T-cell (primary cell): ENCODE measurements at places on chromosomes 16 and 17. TPM values are rescaled to one million over a fixed set of nuclear protein-coding genes. Genes with fewer than 3 reads are reported as not detected.

SMIM5 gene
- 0.35 TPM for total RNA-seq

DNASE1L2 gene
- 0.63 TPM for total RNA-seq

PSMC5 gene
- 87.3 TPM for total RNA-seq

SLC5A10 gene
- not detected for total RNA-seq

CHRNE gene
- 0.86 TPM for total RNA-seq

GRAPL gene
- 106 TPM for total RNA-seq

MEIOB gene
- total RNA-seq = 0.26 TPM

OTOP3 gene
- not detected for total RNA-seq

GRCh38 chr17:2400474-2400866 is 390 bp downstream of the MNT start:
- H3K27me3 ChIP-seq = no peaks in the 10 kb centered on the region
- H3K27ac ChIP-seq = peak overlapping the region; percentile 89
- DNase-seq = peak; percentile 44
- peaks cover 59% of the 10 kb centered on the region for H3K4me1 ChIP-seq

- no peak for DNase-seq
- H3K4me3 ChIP-seq = no peak overlapping the region
- peaks cover 22% of the 10 kb centered on the region for H3K27me3 ChIP-seq
- no peak overlapping the region for H3K27ac ChIP-seq
- no peaks in the 10 kb centered on the region for H3K4me1 ChIP-seq
Measured at GRCh38 chr16:22625967-22626366, 115.3 kb downstream of the NPIPB5 start.

DNA sequence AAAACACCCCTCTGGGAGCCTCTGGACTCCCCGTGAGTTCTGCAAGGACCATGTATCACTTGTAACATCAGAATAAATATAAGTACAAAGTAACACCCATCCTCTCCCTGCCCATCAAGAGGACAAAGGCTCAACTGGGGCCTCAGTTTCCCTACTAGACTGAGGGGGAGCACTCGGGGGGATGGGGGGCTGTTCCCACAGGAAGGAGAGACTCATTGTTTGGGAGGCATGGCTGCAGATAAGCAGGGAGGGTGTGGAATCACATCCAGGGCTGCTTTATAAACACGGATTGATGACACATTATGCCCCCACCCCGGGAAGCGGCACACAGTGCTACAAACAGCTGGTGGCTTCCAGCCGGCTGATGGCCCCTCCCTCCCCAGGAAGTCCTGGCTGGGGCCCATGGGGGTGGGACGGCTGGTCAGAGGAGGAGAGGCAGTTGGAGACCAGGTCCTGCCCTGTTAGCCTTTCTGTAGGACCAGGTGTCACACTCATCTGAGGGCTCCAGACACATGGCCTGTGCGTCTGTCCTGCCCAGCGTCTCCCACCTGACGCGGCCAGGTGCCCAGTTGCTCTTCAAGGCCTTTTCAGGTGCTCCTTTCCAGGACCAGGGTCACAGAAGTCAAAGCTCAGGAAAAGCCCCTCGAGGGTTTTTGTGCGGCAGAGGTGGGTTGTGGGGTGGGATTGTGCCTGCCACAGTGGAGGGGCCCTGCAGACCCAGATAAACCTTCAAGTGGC is 1.3 kb upstream of the MPG start:
- peaks cover 36% of the 10 kb centered on the region for H3K27me3 ChIP-seq
- peaks cover 19% of the 10 kb centered on the region for H3K4me1 ChIP-seq
- H3K27ac ChIP-seq = no peak overlapping the region
- peaks cover 3% of the 10 kb centered on the region for H3K36me3 ChIP-seq

- H3K36me3 ChIP-seq = no peaks in the 10 kb centered on the region
- no peak overlapping the region for H3K4me3 ChIP-seq
- peaks cover 38% of the 10 kb centered on the region for H3K4me1 ChIP-seq
- no peak for DNase-seq
- no peak overlapping the region for H3K27ac ChIP-seq
Measured at GRCh38 chr16:11262915-11263314, 6.2 kb downstream of the TNP2 start.

DNA sequence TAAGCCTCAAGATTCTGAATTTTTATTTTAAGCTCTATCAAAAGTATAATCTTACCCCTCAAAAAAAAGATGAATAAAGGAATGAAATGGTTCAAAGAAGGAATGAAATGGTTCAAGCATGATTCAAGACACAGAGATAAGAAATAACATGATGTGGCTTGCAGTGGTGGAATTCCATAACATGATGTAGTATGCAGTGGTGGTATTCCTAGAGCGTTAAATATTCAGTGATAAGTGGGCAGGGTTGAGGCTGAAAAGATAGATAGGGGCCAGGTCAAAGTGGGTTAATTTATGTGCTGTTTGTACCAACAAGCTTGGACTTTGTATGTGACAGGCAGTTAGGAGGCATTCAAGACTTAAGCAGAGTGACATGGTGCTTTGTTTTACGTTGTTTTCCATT is 29.6 kb downstream of the TNRC6A start:
- no peak overlapping the region for H3K27ac ChIP-seq
- no peak overlapping the region for H3K4me3 ChIP-seq
- peaks cover 40% of the 10 kb centered on the region for H3K36me3 ChIP-seq
- DNase-seq = no peak
- H3K27me3 ChIP-seq = no peaks in the 10 kb centered on the region

DNA sequence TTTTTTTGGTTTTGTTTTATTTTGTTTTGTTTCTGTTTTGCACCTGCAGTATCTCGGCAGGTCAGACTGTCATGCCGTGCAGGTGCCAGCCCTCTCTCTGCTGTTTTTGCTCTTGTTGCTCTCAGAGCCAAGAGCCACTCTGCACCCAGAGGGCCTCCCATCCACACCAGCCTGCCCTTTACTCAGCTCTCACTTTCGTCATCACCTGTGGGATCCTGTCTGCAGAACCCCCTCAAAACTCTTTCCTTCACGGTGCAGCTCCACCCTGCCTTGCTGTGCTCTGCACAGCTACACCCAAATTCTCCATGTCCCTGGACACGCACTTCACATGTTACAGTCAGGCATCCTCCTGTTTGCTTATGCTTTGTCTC is 2.6 kb downstream of the AOC3 start:
- DNase-seq = no peak
- no peak overlapping the region for H3K4me3 ChIP-seq
- no peaks in the 10 kb centered on the region for H3K27me3 ChIP-seq
- H3K4me1 ChIP-seq = no peaks in the 10 kb centered on the region
- H3K36me3 ChIP-seq = no peaks in the 10 kb centered on the region

- peaks cover 17% of the 10 kb centered on the region for H3K36me3 ChIP-seq
- no peak for DNase-seq
- peaks cover 16% of the 10 kb centered on the region for H3K4me1 ChIP-seq
Measured at GRCh38 chr17:39688475-39688835, 598 bp upstream of the PGAP3 start.

- H3K27ac ChIP-seq = no peak overlapping the region
- no peaks in the 10 kb centered on the region for H3K27me3 ChIP-seq
- DNase-seq = no peak
- H3K4me3 ChIP-seq = no peak overlapping the region
Measured at GRCh38 chr16:49483251-49483650, 109.6 kb downstream of the C16orf78 start.

DNA sequence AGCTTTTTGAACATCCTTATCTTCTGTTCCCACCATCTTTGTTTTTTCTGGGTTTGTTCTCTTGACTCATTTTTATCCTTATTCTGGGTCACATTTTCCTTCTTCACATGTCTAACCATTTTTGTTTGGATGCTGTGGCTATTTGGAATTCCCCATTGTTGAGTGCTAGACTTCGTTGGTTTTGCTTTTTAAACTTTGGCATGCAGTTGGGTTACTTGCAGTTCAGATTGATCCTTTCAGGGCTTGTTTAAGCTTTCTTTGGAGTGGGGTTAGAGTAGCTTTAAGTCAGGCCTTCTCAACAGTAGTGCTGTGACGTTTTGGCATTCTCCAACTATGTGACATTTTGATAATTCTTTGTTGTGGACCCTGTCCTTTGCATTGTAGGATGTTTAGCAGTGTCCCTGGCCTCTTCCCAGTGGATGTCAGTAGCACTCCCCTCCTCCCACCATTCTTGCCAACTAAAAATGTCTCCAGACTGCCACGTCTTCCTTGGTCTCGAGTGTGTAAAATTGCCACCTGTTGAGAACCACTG is 21.1 kb downstream of the PRMT7 start:
- peaks cover 11% of the 10 kb centered on the region for H3K4me1 ChIP-seq
- H3K27me3 ChIP-seq = no peaks in the 10 kb centered on the region
- DNase-seq = no peak
- no peak overlapping the region for H3K4me3 ChIP-seq

GRCh38 chr16:80973991-80974390 is 32.7 kb downstream of the CMC2 start:
- no peaks in the 10 kb centered on the region for H3K4me1 ChIP-seq
- H3K27me3 ChIP-seq = no peaks in the 10 kb centered on the region
- H3K27ac ChIP-seq = no peak overlapping the region
- H3K36me3 ChIP-seq = no peaks in the 10 kb centered on the region
- no peak overlapping the region for H3K4me3 ChIP-seq

- H3K4me3 ChIP-seq = no peak within 1 kb of the TSS
- no peaks in the 10 kb centered on the region for H3K4me1 ChIP-seq
- no peaks in the 10 kb centered on the region for H3K36me3 ChIP-seq
- no peaks in the 10 kb centered on the region for H3K27me3 ChIP-seq
- H3K27ac ChIP-seq = no peak within 1 kb of the TSS
Measured at GRCh38 chr16:4787627-4788482, at the start of gene SEPTIN12. SEPTIN12 (minus strand) TSS chr16:4788345; CDS start chr16:4787645, 700 bp downstream.

- no peak overlapping the region for H3K27ac ChIP-seq
- DNase-seq = no peak
- no peaks in the 10 kb centered on the region for H3K36me3 ChIP-seq
- no peak overlapping the region for H3K4me3 ChIP-seq
- peaks cover 18% of the 10 kb centered on the region for H3K4me1 ChIP-seq
Measured at GRCh38 chr16:3038896-3039295, 2.2 kb upstream of the BICDL2 start.

DNA sequence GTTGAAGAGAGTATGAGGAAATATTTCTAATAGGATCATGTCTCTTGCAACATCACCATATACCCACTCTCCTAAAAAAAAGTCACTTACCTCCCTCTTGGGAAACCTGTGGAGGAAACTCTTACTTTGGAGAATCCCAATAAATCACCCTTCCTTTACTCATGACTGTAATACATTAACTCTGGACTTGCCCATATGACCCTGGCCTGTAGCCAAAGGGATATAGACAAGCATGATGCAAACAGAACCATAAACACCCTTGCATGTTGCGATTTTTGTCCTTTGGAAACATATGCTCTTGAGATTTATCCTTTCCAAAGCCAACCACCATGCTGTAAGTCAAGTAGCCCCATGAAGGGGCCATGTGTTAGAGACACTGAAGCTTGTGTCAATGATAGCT is 19.5 kb downstream of the CDH11 start:
- H3K4me1 ChIP-seq = no peaks in the 10 kb centered on the region
- no peaks in the 10 kb centered on the region for H3K27me3 ChIP-seq
- no peak overlapping the region for H3K27ac ChIP-seq

GRCh38 chr16:69620573-69620972 is 54.8 kb downstream of the NFAT5 start:
- H3K36me3 ChIP-seq = no peaks in the 10 kb centered on the region
- H3K4me1 ChIP-seq = no peaks in the 10 kb centered on the region
- DNase-seq = no peak
- H3K4me3 ChIP-seq = no peak overlapping the region
- no peak overlapping the region for H3K27ac ChIP-seq

- no peaks in the 10 kb centered on the region for H3K4me1 ChIP-seq
- H3K4me3 ChIP-seq = no peak overlapping the region
- H3K27me3 ChIP-seq = no peaks in the 10 kb centered on the region
- H3K36me3 ChIP-seq = peaks cover 71% of the 10 kb centered on the region
- DNase-seq = peak; percentile 66
- H3K27ac ChIP-seq = peak overlapping the region; percentile 24
Measured at GRCh38 chr16:67928561-67929364, 2.9 kb downstream of the CTRL start.

DNA sequence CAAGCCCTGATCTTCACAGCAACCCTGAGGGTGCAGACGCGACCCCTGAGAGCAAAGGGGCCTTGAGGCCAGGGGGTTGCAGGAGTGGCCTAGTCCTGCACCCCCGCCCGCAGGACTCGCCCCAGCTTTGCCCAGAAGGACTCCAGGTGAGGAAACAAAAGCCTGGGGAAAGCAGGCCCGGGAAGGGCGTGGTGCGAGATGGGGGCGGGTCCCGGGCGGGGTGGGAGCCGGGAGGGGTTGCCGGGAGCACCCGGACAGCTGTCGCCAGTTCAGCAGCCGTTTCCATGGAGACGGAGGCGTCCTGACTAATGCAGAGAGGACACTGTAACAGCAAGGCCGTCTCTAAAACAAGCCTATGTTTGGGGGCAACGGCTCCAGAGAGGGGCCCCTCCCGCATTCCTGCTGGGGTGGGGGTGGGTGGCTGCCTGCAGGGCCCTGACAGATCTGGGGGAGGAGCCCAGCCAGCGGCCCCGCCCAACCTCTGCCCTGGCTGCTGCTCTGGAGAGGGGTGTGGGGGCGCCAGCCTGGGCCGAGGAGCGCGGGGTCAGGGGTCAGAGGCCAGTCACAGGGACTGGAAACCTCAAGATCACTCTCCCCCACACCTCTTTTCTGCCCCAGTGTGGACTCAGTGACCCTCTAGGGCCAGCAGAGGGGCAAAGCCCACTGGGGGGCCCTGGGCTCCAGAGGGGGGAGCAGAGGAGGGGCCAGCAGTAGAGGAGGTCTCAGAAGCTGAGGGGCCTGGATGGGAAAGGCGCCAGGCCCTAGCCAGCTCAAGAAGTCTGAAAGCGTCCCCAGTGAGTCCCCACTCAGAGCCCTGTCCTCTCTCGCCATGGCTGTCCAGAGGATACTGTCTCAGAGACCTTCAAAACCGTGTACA is 3.1 kb upstream of the TPPP3 start:
- H3K27ac ChIP-seq = no peak overlapping the region
- H3K4me3 ChIP-seq = no peak overlapping the region
- H3K4me1 ChIP-seq = no peaks in the 10 kb centered on the region

DNA sequence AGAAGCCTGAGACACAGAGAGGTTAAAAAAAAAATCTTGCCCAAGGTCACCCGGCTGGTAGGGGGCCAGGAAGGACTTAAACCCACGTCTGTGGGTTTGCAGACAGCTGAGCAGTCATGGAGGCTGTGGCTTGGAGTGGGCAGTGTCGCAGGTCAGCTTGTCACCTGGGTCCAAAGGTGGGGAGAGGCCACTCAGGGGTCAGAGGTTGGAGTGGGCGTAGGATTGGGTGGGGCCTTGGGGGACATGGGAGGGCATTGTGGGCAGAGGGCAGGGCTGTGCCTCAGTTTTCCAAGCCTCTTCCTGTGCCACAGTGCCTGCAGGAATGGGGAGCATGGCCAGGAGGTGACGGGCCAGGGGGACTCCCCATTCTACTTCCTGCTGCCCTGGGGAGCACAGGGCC is 2.0 kb upstream of the NDRG4 start:
- H3K27me3 ChIP-seq = no peaks in the 10 kb centered on the region
- no peak for DNase-seq
- no peak overlapping the region for H3K4me3 ChIP-seq
- H3K4me1 ChIP-seq = peaks cover 7% of the 10 kb centered on the region
- H3K27ac ChIP-seq = no peak overlapping the region

GRCh38 chr17:39098588-39098987 is 52.8 kb downstream of the PLXDC1 start:
- H3K36me3 ChIP-seq = no peaks in the 10 kb centered on the region
- DNase-seq = no peak
- H3K4me3 ChIP-seq = no peak overlapping the region
- no peaks in the 10 kb centered on the region for H3K27me3 ChIP-seq
- H3K27ac ChIP-seq = peak overlapping the region; percentile 14

- H3K4me3 ChIP-seq = no peak overlapping the region
- no peaks in the 10 kb centered on the region for H3K4me1 ChIP-seq
Measured at GRCh38 chr17:45777388-45777787, 6.7 kb upstream of the CRHR1 start.
